ENCODE measurements at places on chromosomes 13 and 19.

DNA sequence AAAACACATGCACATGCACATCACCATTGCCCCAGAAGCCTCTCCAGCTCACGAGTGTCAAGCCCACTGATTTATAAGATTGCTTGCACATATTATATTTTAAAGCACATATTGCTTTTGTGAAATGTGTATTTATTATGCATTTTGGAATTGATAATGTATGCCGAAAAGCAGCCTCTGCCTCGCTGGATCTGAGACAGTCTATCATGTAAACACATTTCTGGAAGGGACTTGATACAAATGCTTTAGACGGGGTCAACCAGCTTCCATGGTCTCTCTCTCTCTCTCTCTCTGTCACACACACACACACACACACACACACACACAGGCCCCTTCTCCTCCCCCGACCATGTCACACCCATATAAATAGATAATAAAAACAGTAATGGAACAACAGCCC is 203.8 kb downstream of the TUBA3C start:
- no peak for DNase-seq

DNA sequence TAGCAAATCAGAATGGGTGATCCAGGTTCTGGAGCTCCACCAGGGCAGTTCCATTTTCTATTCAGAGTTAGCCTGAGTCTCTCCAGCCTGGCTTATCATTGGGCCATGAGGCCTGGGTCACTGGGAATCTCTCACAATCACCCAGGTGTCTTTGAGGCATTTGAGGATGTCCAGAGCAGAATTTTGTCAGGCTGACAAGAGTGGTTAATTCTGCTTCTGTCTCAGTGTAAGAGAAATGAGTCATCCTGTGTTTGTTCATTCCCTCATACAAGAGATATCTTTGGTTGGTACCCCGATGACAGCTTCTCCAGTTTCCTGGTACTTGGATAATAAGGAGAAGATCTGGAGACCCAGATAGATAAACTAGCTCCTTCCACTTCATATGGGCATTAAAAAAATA is 10.4 kb downstream of the ZNF93 start:
- no peak for DNase-seq

DNA sequence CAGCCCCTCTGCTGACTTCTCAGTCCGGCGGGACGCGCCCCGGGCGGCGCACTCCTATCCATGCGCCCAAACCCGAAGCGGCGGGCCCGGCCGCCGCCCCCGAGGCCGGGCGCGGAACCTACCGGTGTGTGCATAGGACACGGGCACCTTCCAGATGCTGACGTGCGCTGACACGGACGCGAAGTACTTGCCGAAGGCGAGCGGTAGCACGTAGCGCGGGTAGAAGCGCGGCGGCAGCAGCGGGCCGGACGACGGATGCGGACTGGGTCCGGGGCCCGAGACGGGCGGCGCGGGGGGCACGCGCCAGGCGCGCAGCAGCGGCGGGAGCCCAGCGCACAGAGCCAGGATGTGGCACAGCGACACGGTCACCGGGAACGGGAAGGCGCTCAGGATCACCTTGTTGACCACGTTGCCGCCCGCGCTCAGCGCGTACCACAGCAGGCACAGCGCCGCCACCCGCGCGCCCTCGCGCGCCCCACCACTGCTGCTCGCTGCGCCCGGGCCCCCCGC is 338 bp downstream of the SLC35E1 start:
- DNase-seq, result no peak

GRCh38 chr19:18397242-18398202 is at the start of gene LRRC25:
Gene LRRC25, minus strand, starts transcription at chr19:18397622. Its CDS starts 659 bp downstream, at chr19:18396963.
- no peak for DNase-seq

- DNase-seq, result no peak
Observed at GRCh38 chr13:85665286-85665685, 133.9 kb downstream of the SLITRK6 start.

DNA sequence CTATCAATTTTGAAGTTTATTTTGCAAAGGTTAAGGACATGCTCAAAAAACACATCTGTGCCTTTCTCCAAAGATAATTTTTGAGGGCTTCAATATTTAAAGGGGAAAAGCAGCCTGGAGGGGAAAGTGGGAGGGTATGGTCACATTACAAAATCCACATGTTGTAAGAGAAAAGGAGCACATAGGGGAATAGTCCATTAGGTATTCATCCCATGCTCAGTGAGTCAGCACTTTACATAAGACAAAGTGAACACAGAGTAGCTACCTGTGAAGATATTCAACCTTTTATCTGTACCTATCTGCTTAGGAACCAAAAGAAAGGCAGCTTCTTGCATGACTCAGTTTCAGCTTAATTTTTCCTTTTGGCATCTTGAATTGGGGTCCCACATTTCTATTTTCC is 932.0 kb downstream of the SLITRK6 start:
- no peak for DNase-seq

DNA sequence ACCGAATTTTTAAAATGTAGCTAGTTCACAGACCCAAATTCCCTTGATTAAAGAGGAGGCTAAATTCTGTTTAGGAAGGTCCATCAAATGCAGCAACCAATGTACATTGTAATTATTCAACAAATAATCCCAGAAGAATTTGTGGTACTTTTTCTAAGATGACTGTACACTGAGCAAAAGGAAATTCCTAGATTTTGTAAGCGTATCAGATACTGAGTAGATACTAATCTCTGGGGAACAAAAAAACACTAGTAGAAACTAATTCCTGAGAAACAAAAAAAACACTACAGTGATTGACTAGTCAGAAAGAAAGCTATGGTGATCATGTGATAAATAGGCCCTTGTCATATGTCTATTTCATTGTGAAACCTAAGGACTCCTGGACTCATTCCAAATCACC is 246.1 kb downstream of the PCDH17 start:
- no peak for DNase-seq

GRCh38 chr19:17021328-17021727 is 5.3 kb downstream of the CPAMD8 start:
- DNase-seq, result no peak

DNA sequence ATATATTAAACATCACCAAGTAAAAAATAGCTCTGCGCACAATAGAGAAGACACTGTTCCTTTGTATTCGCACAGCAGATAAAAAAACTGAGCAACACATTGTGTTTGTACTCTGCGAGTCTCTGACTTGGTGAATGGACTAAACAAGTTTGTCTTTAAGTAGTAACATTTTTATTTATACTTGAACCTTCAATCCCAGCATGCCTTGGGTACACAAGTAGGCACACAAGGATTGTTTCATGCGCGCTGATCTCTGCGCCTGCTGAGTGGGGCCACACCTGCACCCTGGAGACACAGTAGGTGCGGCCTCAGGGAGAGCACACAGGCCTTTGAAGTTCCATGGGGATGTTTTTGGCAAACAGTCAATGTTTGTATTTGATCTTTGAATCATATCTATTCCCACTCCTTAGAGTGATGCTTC is 318.9 kb downstream of the MYO16 start:
- no peak for DNase-seq

GRCh38 chr19:38057959-38058690 is 151.1 kb downstream of the SIPA1L3 start:
- no peak for DNase-seq

GRCh38 chr13:108227651-108228272 is 9.6 kb downstream of the ABHD13 start:
- DNase-seq, result no peak

DNA sequence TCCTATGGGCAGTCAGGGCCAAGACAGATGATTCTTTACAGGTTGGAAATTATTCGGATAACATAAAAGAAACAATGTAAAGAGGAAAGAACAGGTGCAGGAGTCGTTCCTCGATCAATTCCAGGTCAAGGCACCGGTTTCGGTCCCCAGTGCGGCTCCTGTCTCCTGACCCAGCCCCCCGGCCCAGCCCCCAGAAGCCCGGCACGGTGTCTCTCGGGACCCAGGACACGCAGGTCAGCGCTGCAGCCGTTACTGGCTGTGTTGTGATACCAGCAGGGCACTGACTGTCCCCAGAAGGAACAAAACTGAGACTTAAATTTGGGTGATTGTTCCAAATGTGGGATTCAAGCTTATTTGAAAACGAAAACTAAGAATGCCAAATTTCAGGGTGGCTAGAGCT is 8.5 kb downstream of the RASA3 start:
- DNase-seq, result no peak

DNA sequence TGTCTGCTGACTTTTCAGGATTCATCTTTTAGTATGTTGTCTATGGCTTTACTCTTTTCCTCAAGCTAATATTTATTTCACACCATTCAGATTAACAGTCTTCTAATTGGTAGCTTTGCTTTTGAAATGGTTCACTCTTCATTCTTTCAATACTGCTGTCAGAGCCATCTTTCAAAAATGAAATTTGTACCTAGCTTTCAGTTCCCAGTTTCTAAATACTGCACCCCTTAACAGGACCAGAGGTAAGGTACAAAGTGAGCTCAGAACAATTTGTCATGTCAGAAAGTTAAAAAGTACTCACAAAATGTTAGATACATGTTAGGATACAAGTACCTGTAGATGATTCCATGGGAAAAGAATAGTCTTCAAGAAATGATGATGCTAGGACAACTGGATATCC is 83.0 kb downstream of the FNDC3A start:
- DNase-seq, result no peak

- no peak for DNase-seq
Observed at GRCh38 chr13:47250146-47250545, 353.3 kb upstream of the HTR2A start.

- DNase-seq, result no peak
Observed at GRCh38 chr13:110920038-110920437, 5.2 kb upstream of the ANKRD10 start.

- no peak for DNase-seq
Observed at GRCh38 chr13:28659621-28659970, 666 bp downstream of the POMP start.

DNA sequence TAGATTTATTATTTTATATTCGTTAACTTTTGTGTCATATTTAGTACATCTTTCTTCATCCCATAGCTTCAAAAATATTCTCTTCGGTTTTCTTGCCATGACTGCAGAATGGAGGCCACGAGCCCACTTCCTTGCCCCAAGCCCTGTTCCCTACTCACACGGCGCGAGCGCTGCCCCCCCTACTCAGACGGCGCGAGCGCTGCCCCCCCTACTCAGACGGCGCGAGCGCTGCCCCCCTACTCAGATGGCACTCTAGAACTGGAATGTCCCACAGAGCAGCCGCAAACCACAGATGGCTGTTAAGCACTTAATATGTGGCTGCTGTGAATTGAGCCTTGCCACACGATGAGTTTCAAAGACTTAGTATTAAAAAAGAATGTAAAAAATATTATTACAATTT is 102.2 kb upstream of the PEG3 start:
- DNase-seq, result no peak

- no peak for DNase-seq
Observed at GRCh38 chr13:78592584-78592983, 10.8 kb downstream of the POU4F1 start.

GRCh38 chr13:34369931-34370330 is 552.0 kb downstream of the RFC3 start:
- no peak for DNase-seq

DNA sequence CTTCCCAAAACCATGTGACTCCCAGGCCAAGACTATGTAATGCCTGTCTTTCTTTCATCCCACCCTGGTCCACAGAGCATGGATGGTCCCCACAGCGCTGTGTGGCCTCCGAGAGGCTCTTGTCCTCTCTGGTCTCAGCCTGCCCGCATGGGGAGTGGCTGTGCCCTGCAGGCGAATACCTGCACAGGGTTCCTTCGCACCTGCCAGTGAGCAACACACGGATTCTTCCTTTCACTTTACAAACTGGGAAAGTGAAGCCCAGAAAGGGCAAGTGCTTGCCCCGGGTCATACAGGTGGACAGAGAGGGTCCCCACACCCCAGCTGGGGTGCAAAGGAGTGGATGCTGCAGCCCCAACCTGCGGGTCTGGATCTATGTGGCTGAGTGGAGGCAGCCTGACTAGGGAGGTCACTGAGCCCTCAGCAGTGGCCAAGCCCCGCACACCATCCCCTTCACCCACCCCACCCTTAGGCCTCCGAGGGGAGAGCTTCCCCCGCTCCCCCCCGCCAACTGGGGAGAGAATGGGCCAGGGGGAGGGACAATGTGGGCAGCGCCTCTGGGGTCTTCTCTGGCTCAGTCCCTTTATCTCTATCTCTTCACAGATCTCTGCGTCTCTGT is 747 bp upstream of the MARK4 start:
- DNase-seq, result no peak

DNA sequence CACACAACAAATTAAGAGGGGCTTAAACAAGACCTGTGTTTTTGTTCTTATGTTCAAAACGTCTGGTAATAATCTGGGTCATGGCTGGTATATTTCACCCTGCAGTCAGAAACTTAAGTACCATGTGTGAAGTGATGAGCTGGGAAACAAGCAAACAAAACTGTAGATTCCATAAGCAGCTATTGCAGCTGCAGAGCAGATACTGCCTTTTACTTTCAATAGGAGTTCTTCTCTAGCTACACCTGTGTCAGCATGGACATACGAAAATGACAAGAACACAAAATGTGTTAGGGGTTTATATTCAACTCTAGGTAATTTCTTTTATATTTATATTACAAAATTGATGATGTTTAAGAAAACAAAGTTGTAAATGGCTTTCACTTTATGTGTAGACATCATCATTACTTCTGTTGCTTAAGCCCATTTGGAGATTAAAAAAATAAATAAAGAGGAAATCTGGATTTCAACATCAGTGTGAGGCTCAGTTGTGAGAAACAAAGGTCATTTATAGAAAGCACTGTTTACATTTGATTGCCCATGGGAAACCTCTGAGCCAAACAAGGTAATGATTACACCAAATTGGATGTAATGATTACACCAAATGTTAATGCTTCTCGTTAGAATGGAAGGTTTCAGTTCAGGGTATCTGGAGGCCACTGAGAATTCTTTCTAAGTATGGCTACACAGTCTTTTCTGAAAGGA is 451.0 kb upstream of the SLC10A2 start:
- DNase-seq, result no peak

DNA sequence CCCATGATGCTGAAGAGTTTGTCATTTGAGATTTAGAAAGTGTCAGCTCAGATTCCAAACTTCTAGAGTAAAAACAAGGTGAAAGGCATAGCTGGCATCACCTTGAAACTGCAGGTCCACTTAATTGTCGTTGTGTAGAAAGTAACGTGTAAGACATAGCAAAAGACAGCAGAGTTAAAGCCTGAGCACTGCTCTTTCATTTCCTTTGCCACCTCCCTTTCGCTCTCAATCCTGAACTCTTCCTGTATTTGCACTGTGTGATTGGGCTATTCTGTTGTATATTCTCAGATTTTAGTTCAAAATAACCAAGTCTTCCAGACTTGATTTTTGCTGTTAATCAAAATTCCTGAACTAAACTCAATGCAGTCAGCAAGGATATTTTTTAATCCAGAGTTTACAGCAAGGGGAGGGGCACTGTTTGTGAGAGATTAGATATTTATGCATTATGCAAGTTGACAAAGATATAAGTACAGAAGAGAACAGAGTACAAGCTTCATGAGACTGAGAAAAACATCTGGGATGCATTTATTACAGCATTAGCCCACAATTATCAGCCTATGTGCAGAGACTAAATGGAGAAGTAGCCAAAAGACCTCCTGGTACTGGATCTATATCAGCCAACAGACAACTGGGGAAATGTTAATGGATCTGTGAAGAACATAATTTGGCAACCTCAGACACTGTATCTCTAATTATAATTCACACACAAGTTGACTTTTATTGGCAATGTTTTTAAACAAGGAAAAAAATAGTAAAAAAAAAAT is 328.6 kb downstream of the SUCLA2 start:
- DNase-seq, result no peak

Measured in activated T-cell treated with anti-CD3 and anti-CD28 coated beads for 1 hour (primary cell).